ENCODE measurements at places on chromosomes 4 and X.

DNA sequence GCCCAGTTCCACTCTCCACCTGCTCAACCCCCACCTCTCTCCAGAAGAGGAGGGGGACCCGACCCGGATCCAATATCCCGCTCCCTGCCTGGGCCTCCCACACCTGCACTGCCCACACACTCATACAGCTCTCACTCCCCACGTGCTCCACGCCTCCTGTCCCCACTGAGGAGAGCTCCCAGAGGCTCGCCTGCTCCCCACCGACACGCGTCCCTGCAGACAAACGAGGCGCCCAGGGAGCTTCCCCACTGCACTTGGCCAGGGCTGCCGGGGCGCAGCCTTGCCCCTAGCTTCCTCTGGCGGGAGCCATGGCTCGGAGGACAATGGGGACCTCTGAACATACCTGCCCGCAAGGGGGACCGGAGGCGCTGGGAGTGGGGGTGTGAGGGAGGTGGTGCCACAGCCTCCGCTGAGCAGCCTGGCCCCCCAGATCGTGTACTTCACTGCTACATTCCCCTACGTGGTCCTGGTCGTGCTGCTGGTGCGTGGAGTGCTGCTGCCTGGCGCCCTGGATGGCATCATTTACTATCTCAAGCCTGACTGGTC is 5.0 kb downstream of the SLC6A8 start:
- no peak for DNase-seq

- no peak for DNase-seq
Measured at GRCh38 chr4:27568236-27568951, 707.8 kb downstream of the STIM2 start.

DNA sequence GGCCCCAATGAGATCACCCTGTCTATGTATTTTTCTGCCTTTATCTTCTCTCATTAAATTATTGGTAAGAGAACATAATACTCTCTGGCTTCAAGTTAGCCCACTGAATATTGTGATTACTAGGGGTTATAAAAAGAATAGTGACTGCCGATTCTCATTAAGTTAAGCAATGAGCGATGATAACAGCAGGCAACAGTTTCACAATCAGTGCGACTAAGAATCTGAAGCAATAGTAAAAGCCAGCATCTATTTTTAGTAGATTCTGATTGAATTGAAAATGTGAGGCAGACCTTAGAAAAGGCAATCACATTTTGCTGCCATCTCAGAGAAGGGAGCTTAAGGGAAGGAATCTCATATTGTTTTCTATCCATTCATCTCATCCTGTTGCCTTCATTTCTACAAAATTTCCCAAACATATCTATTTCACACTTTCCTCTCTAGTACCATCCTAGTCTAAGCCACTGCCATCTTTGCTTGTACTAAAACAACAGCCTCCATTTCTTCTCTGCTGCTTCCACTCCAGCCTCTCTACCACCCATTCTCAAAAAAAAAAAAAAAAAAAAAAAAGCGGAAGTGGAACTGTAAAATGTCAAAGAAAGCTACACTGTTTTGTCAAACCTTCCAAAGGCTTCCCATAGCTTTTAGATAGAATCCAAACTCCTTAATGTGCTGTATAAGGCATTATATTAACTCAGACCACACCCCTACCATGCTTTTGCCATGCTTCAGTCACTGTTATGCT is 17.4 kb downstream of the GABRA4 start:
- no peak for DNase-seq

GRCh38 chrX:48835524-48836329 is at the start of gene PCSK1N:
Gene PCSK1N (minus strand): TSS chrX:48835610. CDS start chrX:48835532, 78 bp downstream.
- DNase-seq: no peak

DNA sequence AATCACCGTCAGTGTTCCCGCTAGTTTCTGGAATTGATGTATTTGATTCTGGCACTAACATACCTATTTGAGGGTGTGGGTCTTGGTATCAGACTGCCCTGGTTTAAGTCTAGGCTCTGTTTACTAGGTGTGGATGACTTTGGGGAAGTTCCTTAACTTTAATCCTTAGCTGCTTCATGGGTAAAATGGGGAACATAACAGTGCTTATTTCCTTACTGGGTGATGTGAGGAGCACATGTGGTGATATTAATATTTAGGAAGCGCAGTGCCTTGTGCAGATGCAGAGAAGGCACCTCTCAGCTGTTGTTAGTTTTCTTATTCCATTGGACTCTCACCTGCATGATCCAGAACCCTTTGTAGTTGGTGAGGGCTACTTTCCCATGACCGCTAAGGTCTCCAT is 17.1 kb downstream of the RNF4 start:
- no peak for DNase-seq

DNA sequence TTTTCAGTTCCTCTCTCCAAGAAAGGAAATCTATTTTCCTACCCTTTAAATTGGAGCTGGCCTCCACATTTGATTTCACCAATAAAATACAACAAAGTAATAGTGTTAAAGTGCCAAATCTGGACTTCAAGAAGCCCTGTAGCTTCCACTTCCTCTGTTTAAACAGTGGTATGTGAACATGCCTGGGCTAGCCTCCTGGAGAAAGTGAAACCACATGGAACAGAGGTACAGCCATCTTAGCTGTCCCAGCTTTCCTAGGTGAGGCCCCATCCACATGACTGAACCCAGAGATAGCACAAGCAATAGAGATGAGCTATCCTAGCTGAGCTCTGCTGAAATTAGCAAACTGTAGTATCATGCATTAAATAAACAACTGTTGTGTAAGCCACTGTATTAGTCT is 131.8 kb upstream of the VCX start:
- DNase-seq: no peak

DNA sequence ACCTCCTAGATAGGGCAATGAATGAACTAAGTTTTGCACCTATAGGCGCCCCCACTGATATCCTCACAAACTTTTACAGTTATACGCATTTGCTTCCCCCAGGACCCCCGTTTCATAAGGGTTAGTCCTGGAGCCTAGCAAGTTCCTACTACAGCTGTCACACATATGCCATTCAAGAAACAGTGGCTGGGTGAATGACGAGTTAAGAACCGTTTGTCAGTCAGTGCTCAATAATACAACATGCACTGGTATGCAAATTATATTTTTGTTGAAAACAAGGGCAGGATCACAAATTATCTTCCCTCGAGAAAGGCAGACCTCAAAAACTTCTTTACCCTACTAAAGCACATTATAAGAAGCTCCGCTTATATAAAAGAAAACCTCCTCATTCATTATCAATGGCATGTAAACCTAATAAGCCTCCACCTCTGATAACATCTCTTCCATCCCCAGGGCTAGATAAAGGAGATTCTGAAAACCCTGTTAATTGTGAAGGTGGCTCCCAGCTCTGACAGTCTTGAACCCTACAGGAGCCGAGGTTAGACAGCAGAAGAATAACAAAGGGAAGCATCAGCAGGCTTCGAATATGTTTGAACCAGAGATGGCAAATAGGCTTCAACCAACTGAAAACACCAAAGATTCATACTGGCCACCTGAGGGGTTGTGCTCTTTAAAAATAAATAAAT is 40.3 kb downstream of the AFAP1 start:
- DNase-seq: no peak

GRCh38 chrX:131264053-131264452 is 25.1 kb downstream of the IGSF1 start:
- no peak for DNase-seq

DNA sequence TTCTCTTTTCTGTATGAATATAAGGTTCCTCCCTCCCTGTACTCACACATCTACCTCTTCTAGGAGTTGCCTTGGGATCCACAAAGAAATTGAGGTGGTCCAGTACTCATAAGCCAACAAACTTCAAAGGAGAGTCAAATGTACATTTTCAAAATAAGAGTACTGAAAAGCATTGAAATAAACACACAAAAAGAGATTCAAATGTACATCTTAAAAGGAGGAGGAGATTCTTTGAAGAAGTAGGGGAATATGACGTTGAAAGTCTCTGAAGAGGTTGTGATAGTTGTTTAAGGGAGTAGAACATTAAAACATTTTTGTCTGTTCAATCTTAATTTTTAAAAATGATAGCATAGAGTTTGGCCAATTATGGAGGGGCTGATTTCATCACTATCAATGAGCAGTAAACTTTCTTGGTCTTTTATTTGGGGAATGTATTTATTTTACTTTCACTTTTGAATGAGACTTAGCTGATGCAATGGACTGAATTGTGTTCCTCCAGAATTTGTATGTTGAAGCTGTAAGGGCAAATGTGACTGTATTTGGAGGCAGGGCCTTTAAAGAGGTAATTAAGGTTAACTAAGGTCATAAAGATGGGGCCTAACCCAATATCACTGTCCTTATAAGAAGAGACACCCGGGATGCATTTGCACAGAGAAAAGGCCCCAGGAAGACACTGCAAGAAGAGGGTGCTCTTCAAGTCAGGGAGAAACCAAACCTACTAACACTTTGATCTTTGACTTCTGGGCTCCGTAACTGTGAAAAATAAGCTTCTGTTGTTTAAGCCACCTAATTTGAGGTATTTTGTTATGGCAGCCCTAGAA is 226.3 kb upstream of the PGRMC2 start:
- DNase-seq: no peak

DNA sequence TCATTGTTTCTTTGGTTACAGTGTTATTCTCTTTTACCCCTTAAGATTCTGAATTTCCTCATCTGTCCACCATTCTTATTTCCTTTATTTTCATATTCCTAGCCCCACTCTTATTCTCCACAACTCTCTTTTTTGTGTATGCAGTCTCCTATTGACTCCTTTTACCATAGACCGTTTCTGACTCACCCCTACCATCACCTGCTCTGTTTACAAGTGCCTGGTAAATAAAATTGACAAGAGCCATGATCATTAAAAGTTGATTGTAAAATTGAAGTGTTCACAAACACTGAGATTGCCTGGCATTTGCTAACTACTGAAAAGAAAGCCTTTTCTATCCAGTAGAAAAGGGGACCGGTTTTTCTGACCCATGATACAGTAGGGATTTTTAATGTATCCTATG is 54.4 kb downstream of the MRPL1 start:
- DNase-seq: no peak

- no peak for DNase-seq
Measured at GRCh38 chrX:124208660-124209059, 123.8 kb upstream of the TEX13D start.

- no peak for DNase-seq
Measured at GRCh38 chr4:140680686-140681085, 75.5 kb downstream of the TBC1D9 start.

DNA sequence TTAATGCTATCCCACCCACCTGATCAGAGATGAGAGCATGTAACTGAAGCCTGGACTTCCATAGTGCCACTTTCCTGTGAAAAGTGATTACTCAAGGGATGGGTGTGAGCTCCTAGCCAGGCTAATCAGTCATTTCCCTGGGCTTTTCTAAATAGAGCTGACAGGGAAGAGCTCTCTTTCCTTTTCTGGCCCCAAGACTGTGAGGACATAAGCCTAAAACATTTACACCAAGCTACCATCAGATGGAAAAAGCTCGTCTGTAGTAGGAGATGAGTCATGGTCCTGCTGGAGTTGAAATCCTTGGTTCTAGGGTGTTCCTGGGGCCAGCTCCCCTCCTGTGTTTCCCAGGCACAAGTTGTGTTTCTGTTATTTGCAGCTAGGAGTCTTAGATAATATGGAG is 52.4 kb upstream of the NDP start:
- DNase-seq: no peak

DNA sequence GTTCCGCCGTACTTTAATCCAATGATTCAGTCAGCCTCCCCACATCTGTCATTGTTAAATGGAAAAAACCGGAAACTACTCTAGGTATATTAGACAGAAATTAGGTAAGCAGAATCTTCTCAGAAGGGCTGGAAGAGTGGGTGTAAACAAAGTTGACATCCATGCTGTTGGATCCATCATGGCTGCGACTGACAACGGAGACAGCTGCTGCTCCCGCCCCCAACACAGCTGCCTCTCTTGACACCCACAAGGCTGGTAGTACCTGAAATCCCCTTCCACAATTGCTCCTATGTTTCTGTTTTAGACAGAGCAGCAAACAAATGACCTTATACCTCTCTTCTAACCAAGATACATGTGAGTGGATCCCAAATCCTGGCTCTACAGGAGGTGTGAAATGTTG is 66.6 kb downstream of the RXFP1 start:
- no peak for DNase-seq

DNA sequence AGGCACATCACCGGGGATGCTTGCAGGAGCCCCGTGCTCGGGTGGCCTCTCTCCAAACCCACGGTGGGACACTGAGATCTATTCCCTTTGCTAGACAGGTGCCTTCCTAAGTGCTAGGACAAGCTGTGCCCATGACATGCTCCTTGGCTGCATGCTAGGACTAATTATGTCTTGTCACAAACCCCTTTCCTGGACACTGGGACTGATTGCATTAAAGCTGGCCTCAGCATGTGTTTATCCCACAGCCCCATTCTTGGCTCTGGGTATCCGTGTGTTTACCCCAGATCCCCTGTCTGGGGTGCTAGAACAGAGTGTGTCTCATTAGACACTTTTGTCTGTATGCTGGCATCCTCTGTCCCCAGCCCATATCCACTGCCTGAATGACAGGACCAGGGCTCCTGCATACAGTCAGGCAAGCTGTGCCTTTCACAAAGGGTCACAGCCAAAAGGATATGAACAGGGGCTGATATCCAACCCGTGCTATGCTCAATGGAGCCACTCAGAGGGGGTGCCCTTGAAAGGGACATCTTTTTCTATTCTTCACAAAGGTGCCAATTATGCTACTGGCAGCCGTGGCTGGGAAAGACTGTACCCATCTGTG is 9.2 kb upstream of the IQSEC2 start:
- no peak for DNase-seq

DNA sequence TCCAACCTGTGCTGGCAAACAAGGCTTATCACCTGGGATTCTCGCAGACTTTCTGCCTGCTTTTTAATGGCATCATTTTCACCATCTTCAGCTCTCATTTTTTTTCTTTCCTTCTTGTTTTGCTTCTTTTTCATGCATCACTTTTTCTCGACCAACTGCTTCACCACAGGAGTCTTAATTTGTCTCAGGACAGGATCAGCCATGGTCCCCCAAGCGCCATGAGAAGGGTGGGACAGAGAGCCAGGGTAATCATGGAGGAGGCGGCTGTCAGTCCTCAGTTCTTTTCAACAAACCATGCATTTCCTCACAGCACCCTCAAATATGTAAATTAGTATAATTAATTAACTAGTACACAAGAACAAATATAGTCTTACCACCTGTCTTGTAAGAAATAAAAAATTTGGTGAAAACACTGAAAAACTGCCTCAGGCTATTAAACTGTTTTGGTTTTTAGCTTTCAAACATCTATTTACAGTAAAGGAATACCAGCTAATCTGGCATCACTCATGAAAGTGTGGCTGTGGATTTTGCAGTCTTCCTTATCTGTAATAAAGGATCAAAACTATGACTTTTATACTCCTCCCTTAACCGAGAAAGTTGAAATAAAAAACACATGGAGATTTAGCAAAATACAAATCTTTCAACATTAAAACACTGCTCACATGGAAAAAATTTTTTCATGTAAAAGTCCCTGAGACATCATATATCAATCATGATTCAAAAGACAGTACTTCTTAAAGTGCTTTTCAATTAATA is 19.1 kb downstream of the EIF4E start:
- no peak for DNase-seq

DNA sequence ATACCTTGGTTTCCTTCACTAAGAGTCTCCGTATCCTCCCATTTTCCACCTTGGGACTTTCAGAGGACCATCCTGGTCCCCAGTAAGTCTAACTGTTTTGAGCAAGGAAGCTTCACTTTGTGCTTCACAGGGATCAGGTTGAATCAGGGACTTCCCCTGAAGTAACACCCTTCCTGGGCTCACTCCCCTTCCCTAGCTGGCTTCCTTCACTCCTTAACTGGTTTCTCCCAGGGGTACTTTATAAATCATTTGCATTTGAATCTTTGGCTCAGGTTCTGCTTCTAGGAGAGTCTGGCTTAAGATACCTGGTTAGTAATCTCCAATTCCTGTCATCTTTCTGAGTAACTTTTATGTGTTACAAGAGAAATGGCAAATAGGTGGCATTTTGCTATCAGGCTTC is 24.5 kb upstream of the GRIA2 start:
- DNase-seq: no peak

GRCh38 chr4:106602711-106603110 is 234.1 kb upstream of the GIMD1 start:
- DNase-seq: no peak

All from mesothelial cell of epicardium (in vitro differentiated cells).